ENCODE measurements at places on chromosomes 4 and X.
A peak's percentile ranks its signal among the peaks of the same experiment; 100 is the strongest.

GRCh38 chr4:61604054-61604453 is 403.9 kb downstream of the ADGRL3 start:
- DNase-seq: no peak

DNA sequence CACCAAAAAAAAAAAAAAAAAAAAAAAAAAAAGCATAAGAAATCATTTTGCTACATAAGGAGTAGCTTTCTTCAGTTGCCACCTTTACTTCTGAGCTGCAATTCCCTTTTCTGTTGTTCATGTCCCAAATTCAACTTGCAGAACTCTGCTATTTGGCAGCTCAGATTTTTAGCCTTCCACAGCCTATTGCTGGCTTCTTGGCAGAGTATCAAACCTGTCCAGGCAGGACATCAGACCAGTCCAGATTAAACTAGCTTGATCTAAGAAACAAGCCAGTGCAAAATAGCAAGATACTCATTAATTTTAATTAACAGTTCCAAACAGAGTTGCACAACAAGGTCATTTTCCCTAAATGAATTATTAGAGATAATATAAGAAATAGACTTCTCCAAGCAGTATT is 123.6 kb upstream of the NR3C2 start:
- no peak for DNase-seq

- DNase-seq: no peak
Observed at GRCh38 chrX:48829016-48829735, 2.9 kb downstream of the ERAS start.

GRCh38 chrX:84724576-84724975 is 222.3 kb upstream of the HDX start:
- DNase-seq: no peak

- no peak for DNase-seq
Observed at GRCh38 chr4:44845309-44845708, 119.0 kb upstream of the GNPDA2 start.

- no peak for DNase-seq
Observed at GRCh38 chrX:41604177-41604576, 84.6 kb upstream of the GPR34 start.

GRCh38 chr4:30870513-30870912 is 150.3 kb downstream of the PCDH7 start:
- DNase-seq: no peak

DNA sequence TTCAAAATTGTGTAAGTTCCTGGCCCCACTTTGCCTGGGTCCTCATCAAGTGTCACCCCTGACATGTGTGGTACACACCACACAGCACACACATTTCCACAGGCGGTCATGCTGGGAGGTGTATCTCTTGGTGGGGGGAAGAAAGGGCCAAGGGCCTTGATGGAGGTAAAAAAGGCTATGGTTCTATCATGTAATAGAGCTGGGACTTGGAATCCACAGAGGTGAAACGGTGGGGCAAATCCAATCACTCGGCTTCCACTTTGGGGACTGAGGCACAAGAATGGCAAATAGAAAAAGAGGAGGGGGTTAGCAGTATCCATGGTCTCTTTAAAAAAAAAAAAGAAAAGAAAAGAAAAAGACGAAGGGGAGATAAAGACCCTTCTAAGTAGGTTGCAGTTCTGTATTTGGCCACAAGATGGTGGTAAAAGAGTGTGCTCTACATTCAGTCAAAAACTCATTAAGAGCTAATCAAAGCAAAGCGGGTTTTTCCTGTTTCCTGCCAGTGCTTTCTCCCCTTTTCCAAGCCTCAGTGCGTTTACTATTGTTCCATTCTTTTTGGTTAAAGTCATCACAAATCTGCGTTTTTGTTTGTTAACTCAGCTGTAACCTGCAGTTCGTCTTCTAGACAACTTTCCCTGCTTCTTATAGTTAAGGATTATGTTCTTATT is 37.0 kb upstream of the ATP6AP2 start:
- DNase-seq: peak; percentile 7

GRCh38 chr4:5003372-5003857 is 15.8 kb downstream of the CYTL1 start:
- no peak for DNase-seq

DNA sequence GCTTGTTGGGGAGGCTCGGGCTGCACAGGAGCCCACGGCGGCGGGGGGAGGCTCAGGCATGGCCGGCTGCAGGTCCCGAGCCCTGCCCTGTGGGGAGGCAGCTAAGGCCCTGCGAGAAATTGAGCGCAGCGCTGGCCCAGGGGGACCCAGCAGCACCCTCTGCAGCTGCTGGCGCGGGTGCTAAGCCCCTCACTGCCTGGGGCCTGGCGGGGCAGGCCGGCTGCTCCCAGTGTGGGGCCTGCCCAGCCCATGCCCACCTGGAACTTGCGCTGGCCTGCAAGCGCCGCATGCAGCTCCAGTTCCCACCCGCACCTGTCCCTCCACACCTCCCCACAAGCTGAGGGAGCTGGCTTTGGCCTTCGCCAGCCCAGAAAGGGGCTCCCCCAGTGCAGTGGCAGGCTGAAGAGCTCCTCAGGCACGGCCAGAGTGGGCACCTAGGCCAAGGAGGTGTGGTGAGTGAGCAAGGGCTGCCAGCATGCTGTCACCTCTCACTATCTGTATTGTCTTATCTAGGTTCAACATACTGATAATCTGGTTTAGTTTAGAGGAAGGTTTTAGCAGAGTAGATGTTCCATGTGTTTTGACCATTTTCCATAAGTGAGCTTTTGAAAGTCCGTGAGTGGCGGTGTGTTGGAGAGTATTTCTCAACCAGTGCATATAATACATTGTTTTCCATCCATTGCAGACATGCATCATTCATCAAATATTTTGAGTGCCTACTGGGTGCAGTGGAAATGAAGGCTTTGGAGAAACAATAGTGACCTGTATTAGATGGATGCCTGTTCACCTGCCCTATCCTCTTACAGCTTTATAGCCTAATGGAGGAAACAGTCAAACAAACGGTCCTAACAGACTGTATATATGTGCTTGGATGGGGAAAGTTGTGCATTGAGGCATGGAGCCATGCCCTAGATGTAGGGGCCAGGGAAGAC is 13.1 kb downstream of the PI4K2B start:
- DNase-seq: no peak

- DNase-seq: no peak
Observed at GRCh38 chr4:179583221-179583620, 2141.0 kb upstream of the AGA start.

DNA sequence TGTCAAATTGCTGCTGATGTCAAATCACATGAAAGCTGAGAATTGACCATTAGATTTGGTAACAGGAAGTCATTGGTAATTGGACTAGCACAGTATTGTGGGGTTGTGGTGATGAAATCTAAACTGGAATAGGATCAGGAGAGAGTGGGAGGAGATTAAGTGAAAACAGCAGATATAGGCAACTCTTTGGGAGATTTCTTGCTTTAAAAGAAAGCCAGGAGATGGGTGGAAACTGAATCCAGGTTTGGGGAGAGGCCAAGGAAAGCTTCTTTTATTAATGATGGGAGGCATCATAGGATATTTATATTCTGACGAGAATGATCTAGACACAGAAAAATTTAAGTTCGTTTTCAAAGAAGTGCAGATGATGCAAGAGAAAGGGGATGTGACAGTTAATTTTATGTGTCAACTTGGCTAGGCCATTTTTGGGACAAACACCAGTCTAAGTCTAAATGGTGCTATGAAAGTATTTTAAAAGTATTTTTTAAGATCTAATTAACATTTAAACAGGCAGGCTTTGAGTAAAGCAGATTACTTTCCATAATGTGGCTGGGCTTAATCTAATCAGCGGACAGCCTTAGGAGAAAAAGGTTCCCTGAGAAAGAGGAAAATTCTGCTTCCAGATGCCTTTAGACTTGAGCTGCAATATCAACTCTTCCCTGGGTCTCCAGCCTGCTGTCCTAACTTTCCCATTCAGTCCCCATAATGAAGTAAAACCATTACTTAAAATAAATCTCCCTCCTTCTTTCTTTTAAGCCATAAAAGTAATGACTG is 24.7 kb downstream of the SEC24D start:
- DNase-seq: no peak

DNA sequence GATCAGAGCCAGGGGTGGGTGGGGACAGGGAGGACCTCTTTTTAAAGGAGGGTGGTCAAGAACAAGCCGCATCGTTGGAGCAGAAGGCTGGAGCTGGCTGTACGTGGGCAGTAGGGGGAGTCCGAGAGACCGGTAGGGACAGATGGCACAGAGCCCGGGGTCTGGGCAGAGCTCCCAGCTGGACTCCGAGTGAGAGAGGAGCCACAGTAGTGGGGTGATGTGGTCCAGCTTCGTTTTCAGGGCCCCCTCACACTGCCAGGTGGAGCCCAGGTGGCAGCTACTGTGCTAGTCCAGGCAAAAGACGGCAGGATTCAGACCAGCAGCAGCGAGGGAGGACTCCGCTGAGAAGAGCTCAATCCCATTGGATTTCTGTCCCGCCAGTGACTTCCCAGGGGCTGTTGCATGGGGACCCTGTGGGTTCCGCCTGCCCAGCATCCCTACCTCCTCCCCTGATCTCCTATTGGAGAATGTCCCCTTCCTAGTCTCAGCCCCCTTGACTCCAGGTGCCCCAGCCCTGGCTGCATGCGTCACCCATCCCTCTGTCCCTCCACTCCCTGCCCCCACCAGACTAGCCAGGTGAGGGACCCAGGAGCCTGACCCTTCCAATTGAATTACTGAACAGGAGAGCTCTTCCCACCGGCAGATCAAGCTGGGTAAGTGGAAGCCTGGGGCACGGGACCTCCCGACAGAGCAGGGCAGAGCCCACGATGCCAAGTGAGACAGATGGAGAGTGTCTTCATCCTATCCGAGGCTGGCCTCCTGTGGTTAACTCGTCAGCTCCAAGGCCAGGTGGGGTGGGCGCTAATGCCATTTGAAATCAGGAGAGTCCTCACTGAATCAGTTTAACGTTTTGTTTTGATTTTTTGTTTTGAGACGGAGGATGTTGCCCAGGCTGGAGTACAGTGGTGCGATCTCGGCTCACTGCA is 2.9 kb downstream of the ARHGAP4 start:
- no peak for DNase-seq

- no peak for DNase-seq
Observed at GRCh38 chrX:38662640-38663039, 101.3 kb downstream of the TSPAN7 start.

GRCh38 chrX:123303429-123303828 is 119.4 kb downstream of the GRIA3 start:
- no peak for DNase-seq

DNA sequence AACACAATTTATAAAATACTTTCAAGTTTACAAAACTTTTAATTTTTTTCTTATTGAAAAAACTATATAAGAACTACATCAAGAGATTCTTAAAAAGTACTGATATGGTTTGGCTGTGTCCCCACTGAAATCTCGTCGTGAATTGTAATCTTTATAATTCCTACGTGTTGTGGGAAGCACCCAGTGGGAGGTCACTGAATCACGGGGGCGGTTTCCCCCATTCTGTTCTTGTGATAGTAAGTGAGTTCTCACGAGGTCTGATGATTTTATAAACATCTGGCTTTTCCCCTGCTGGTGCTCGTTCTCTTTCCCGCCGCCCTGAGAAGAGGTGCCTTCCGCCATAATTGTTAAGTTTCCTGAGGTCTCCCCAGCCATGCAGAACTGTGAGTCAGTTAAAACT is 88.5 kb downstream of the FRAS1 start:
- peak; percentile 30 for DNase-seq

- no peak for DNase-seq
Observed at GRCh38 chr4:134328741-134329140, 127.2 kb upstream of the PABPC4L start.

DNA sequence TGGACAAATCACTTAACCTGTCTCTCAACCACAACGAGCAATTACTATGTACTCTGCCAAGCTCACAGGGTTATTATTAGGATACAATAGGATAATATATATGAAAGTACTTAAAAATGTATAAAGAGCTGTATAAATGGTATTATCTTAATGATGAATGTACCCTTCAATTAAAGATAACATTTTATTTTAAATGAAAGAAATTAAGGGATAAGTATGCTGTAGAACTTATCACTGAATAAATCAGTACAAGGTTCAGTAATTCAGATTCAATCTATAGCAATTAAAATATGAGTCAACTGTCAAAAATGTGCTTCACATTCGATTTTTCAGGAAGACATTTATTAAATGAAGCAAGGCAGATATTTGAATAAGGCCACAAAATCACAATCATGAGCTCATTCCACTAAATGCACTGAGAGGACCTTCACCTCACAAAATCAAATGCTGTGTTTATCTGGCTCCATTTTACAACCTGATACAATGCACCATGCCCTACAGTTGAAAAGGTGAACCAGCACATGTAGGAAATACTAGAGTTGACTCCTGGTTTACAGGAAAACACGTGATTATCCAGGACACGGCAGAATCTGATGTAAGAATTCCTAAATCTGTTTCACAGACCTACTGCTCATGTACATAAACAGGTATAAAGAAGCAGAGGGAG is 4.4 kb downstream of the LRCH2 start:
- DNase-seq: no peak

DNA sequence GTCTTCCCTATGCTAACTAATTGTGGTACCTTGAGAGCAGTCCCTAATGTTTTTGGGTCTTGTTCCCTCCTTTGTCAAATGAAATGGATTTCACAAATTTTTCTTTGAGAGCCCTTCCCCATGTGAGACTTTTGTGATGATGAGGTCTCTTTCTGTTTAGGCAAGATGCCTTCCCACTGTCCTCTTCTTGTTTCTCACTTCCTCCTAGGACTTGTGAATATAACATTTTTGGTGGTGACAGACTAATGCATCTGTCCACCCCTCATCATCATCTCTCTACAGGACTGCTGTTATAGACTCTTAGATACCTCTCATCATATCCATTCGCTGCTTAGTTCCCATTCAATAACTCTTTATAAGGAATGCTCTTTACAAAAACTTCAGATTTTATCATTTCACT is 8.7 kb upstream of the ANK2 start:
- DNase-seq: no peak

DNA sequence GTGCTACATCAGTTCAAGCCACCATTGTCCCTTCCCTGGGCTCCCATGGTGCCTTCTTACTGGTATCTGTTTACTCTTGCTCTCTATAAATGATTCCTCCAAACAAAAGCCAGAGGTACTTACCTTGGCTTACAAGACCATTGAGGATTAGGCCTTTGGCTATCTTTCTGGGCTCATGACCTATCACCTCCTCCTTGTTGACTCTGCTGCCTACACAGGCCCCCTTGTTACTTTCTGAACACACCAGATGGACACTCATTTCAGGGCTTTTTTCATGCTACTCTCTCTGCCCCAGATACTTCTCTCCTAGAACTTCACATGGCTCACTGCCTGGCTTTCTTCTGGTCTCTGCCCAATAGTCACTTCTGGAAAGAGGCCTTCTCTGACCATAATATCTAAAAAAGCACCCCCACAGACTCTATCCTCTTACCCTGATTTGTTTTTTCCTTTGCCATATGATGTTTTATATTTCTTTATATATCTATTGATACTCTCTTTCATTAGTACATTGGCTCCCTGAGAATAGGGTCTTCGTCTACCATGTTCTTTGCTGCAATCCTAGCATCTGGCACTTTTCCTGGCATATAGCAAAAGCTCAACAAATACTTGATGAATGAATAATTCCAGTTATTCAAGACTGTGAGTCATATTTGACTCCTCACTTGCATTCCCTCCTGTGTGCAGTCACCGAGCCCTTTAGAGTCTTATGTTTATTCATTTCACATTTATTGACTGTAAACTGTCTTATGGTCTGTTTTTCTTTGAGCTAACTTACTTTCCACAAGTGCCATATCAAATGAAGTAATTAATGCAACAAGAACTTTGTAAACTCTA is 27.1 kb upstream of the TAPT1 start:
- DNase-seq: peak; percentile 60
